ENCODE measurements at places on chromosomes 5 and 9. TPM values are rescaled to one million over a fixed set of nuclear protein-coding genes. Genes with fewer than 3 reads are reported as not detected.

GRCh38 chr5:124132843-124133242 is 613.6 kb downstream of the ZNF608 start:
- no peaks in the 10 kb centered on the region for H3K36me3 ChIP-seq
- H3K27me3 ChIP-seq, result no peaks in the 10 kb centered on the region
- no peak overlapping the region for H3K27ac ChIP-seq

- H3K27me3 ChIP-seq, result peaks cover 18% of the 10 kb centered on the region
- H3K36me3 ChIP-seq, result no peaks in the 10 kb centered on the region
- H3K27ac ChIP-seq, result no peak overlapping the region
- H3K4me1 ChIP-seq, result no peaks in the 10 kb centered on the region
- no peak for DNase-seq
- H3K4me3 ChIP-seq, result no peak overlapping the region
These were observed 121.8 kb downstream of the CAAP1 start for GRCh38 chr9:26770821-26771220.

- DNase-seq, result no peak
- H3K36me3 ChIP-seq, result peaks cover 4% of the 10 kb centered on the region
- peaks cover 39% of the 10 kb centered on the region for H3K27me3 ChIP-seq
- no peaks in the 10 kb centered on the region for H3K4me1 ChIP-seq
These were observed 74.0 kb upstream of the SLC30A5 start for GRCh38 chr5:69019668-69020375.

GRCh38 chr5:130141659-130142320 is 237.5 kb downstream of the CHSY3 start:
- no peaks in the 10 kb centered on the region for H3K36me3 ChIP-seq
- H3K4me3 ChIP-seq, result no peak overlapping the region
- peaks cover 4% of the 10 kb centered on the region for H3K27me3 ChIP-seq
- H3K4me1 ChIP-seq, result no peaks in the 10 kb centered on the region

HEXB gene
- 43.2 TPM for total RNA-seq

NUP188 gene
- total RNA-seq, result 62.2 TPM

CREB3 gene
- total RNA-seq, result 16.0 TPM

FIBCD1 gene
- total RNA-seq, result not detected

FRMD3 gene
- 1.4 TPM for total RNA-seq

All from T-helper 17 cell (primary cell).